Naive thymus-derived CD4-positive, alpha-beta T cell (primary cell): ENCODE measurements at places on chromosomes 4 and X.

DNA sequence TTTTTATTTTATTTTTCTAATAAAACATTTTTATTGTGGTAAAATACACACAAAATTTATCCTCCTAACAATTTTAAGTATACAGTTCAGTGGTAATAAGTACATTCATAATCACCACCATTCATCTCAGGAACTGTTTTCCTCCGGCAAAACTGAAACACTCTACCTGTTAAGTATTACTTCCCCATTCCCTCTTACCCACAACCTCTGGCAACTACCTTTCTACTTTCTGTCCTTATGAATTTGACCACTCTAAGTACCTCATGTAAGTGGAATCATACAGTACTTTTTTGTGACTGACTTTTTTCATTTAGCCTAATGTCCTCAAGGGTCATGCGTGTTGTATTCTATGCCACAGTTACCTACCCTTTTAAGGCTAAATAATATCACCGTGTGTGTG, 21.1 kb upstream of the HSFX4 start:
- DNase-seq = no peak

DNA sequence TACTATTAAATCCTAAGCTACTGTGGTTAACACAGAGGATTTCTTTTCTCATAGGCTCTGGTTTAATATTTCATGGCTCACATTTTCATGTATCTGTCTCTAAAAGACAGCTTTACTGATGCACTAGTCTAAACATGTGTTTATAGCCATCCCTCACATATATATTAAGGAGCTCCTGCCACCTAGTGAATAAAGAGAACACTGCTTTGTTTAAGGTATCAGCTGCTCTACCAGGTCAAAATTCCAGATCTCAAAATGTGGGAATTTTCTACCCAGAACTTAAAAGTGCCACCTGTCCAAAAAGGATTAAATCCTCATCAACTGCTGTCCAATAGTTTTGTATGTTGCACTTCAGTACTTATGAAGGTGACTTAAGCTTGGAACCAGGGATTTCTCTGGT, 188.5 kb upstream of the TEX13C start:
- peak; percentile 8 for DNase-seq

GRCh38 chr4:128305942-128306341, 18.3 kb upstream of the PGRMC2 start:
- no peak for DNase-seq

DNA sequence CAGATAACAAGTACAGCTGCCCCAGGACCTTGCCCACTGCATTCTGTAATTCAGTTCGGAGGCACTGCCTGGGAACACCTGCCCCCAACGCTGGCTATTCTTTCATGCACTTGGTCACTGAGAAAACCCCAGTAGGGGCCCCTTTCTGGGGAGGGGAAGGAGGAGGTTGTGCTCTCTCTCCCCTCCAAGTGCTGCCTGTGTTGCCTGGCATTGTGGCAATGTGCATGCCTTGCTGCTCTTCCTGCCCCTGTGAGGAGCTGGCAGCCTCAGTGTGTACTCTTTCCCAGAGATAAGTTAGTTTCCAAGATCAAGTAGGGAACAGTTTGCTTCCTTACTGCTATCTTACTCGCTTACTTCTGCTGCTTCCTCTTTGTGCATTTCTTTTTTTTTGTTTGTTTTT, 90.8 kb downstream of the AASDH start:
- DNase-seq = no peak

- DNase-seq = no peak
These were observed 39.1 kb downstream of the ANOS1 start for GRCh38 chrX:8692871-8693270.

DNA sequence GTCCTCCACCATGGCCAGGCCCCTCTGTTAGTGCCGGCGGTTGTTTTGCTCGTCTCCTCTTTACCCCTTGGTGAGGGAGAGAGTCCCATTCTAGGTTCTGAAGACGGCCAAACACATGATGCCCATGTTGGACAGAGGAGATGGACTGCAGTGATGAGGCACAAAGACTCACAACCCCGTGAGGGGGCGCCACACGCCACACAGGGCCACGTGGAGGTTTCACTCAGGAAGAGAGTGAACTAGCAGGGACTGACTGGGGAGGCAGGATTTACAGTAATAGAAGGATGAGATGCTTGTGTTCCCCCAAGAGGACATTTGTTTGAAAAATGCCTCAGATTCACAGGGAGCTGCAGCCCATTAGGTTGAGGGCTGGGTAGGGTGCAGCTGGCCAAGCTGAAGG, 655.3 kb upstream of the FRG1 start:
- no peak for DNase-seq

DNA sequence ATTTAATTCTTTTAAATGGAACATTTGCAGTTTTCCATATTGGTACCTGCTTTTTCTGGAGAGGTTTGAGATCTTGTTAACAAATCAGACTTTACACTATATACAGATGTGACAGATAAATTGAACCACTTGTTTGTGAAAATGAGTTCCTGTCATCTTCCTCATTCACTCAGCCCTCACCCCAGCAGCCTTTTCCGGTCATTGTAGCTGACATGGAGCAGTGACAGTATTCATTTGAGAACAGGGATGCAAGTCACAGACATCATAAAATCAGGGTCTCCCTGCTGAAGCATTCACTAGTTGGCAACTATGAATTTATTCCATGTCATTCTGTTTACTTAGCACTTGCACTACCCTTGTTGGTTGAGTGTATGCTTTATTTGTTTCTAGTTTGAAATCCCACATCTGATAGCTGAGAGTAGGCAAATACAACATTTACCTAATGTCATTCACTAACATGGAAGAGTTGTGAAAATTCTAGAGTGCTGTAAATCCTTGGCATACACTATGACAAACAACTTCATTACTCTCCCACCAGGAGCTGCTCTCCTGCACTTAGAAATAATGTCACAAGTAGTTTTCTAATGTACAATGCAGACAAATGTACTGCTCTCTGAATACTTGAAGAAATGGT, 78.9 kb downstream of the UGT8 start:
- no peak for DNase-seq

- DNase-seq = peak; percentile 52
These were observed at the start of gene BST1 for GRCh38 chr4:15702941-15703403. Gene BST1, plus strand, starts transcription at chr4:15703065. Its CDS starts 80 bp downstream, at chr4:15703145.

DNA sequence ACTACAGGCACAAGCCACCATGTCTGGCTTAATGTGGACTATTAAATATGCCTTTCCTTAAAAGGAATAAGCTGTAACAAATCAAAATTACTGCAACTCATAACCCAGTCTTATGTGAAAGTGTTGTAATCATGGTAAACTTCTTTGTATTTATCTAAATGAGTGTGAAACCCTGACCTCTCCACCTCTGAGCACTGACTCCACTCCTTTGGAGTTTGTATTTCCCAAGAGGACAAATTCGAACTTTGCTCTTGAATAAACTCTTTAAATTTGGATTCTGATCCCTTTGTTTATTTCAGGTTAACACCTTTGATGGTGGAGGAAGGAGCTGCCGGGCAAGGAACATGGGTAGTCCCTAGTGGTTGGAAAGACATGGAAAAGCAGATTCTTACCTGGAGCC, 48.3 kb upstream of the FAM9A start:
- DNase-seq = no peak

- DNase-seq = no peak
These were observed 39.7 kb downstream of the SNX25 start for GRCh38 chr4:185249105-185249504.

GRCh38 chr4:183394166-183394951, 50.1 kb upstream of the CDKN2AIP start:
- DNase-seq = no peak

GRCh38 chr4:172858731-172859230, 309.8 kb upstream of the GALNT7 start:
- no peak for DNase-seq

GRCh38 chrX:104135677-104136076, 21.1 kb downstream of the SLC25A53 start:
- DNase-seq = no peak

DNA sequence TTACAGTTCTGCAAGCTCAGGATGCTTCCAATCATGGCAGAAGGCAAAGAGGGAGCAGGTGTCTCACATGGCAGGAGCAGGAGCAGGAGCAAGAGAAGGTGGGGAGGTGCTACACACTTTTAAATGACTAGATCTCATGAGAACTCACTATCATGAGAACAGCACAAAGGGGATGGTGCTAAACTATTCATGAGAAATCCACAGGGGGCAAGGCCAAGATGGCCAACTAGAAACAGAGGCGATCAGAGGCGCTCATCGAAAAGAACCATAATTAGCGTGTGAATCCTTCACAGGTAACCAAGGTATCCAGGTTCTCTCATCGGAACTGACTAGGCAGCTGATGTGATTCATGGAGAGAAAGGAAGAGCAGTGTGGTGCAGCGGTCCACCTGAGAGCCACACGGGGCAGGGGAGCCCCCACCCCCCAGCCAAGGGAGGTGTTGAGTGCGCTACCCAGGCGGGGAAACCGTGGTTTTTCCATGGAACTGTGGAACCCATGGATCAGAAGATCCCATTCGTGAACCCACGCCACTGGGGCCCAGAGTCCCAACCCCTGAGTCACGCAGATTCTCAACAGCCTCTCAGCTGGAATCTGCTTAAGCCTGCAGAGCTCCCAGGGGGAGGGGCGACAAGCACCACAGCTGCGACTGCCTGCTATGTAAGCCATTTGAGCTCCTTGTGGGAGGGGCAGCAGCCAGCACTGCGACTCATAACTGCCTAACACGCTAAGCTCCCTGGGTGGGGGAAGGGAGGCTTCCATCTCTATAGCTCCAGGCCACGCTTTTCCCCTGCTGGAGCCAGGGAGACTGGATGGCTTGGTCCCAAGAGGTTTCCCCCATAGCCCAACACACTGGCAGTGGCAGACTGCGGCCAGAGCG, 46.7 kb downstream of the FGF16 start:
- no peak for DNase-seq

GRCh38 chr4:76690011-76690905, 207.7 kb downstream of the SOWAHB start:
- DNase-seq = no peak

GRCh38 chr4:40933272-40934053, 183.7 kb downstream of the NSUN7 start:
- DNase-seq = no peak

DNA sequence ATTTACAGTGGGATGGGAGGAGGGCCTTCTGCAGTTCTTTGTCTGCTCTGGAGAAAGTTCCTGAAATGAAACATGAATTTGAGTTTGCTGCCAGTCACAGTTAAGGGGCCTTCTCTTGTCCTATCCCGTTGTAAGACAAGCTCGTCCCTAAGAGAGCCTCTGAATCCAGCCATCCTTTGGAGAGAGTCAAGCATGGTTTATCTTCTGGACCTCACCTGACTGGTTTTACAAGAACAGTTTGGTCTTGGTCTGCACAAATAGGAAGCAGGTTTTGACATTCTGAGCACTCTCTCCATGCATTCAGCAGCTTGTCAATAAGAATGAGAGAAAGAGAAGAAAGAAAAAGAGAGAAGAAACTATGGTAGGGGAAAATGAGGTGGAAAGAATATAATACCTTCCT, 20.4 kb upstream of the TENM3 start:
- no peak for DNase-seq

DNA sequence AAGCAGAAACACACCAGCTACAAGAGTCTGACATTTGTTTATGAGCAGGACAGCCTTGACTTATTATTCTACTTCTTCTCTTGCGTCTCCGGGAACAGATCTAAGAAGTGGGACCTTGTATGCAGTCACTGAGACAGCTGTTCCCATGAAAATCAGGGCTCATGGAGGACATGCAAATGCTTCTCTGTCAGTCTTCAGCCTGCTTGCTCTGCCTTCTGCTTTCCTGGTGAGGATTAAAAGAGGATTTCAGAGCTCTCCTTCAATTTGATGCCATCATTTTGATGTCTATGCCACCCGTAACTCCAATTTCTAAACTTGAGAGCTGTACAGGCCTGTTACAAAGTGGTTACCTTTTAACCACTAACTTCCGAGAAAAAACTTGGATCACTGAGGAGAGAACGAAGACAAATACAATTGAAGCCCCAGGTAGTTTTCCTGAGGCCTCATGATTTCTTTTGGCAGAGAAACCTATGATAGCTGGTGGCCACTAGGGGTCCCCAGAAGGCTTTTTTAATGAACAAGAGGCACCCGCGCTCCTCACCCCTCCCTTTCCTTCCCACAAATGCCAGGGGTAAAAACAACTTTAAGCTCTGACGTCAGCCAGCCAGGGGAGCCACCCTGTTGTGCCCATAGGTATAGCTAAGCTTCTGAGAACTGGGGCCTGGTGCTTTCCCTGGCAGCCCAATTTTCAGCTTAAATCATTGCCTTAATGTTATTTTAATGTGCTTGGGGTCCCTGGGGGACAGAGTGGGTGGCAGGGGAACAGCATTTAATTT, 97.0 kb downstream of the DDIT4L start:
- peak; percentile 42 for DNase-seq
